ENCODE measurements at places on chromosomes 2 and 18. TPM values are rescaled to one million over a fixed set of nuclear protein-coding genes. Genes with fewer than 3 reads are reported as not detected.
A peak's percentile ranks its signal among the peaks of the same experiment; 100 is the strongest.

MAP4K4 gene
- total RNA-seq = 30.9 TPM

CYTIP gene
- total RNA-seq = 71.6 TPM

CCDC150 gene
- total RNA-seq = 8.6 TPM

RGPD4 gene
- 0.19 TPM for total RNA-seq

LAMA1 gene
- 0.71 TPM for total RNA-seq

VIL1 gene
- total RNA-seq = 0.14 TPM

MAPRE3 gene
- 0.99 TPM for total RNA-seq

EDAR gene
- 0.33 TPM for total RNA-seq

TCF7L1 gene
- 0.90 TPM for total RNA-seq

AFF3 gene
- 9.7 TPM for total RNA-seq

ANKRD30BL gene
- 0.19 TPM for total RNA-seq

RGPD8 gene
- 5.6 TPM for total RNA-seq

RESP18 gene
- total RNA-seq = not detected

ST6GAL2 gene
- 0.94 TPM for total RNA-seq

IL1RL2 gene
- total RNA-seq = 0.19 TPM

- no peak for DNase-seq
Observed at GRCh38 chr18:64991102-64991501, 759.7 kb upstream of the CDH7 start.

DNA sequence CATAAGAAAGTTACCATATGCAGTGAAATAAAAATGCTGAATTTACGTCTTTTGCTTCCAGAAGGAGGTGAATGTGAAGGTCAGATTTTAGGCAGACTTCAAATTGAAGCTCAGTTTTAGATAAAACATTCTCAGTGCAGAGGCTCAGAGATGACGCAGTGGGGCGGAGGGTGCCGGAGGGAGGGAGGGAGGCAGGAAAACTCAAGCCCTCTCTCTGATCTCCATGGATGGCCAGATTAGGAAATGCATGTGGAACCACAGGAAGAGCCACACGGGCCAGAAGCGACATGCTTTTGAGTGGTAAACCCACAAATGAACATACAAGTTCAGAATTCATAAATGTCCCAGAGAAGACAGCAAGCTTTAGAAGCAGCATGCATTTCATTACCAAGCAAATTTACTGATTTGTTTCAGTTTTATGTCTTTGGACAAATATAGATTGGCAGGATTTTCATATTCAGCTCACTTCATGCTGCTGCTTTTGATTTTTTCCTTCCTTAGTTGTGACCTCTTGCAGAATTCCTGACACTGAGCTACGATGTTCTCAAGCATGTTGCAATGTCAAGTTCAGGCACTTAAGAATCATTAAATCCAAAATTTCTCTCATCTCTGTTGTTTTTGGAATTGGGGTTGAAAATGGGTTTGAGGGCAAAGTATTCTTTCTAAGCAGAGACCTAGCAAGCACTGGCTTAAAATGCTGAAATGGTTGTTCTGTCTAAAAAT, 29.7 kb upstream of the APCDD1 start:
- DNase-seq = no peak

- DNase-seq = no peak
Observed at GRCh38 chr18:5464251-5464650, 79.5 kb downstream of the EPB41L3 start.

DNA sequence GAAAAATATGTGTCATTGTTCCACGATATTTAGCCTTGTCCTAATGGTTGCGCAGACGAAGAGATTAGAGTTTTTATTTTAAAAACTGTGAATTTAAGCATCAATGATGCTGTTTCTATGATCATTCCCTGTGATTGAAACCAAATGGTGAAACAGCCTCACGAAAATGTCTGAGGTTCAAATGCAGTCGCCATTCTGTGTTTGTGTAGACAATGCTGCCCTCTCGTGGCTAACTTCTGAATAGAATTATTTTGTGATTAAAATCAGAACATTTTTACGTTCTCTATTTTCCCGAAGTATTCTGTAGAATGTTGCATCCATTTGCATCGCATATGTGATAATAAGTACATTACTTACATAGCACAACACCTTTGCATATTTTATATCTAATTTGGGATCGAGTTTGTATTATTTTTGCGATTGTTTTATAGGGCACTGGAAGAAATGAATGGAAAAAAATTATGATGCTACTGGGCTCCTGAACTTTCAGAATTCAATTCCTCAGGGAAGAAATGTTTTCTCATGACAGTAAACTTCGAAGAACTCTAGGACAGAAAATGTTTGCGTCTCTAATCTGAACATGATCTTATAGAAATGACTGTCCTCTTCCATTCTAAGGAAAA, 54.8 kb upstream of the CREB1 start:
- peak; percentile 47 for DNase-seq

DNA sequence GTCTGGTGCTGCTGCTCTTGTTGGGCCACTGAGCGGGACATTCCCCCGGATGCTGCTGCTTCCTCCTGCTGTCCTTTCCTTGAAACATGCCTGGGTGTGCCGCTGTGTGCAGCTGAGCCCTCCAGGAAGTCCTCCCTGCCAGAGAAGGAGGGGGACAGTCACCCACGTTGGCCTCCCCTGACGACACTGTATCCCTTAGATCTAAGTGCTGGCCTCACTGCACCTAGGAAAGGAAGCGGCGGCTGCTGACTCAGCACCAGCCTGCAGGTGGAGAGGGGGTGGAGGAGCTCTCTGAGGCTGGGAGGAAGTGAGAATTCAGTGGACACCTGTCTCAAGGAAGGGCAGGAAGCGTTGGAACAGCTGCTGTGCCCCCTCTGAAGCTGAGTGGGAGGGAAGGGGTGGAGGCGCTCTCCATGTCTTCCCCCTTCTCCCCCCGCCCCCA, 239.8 kb downstream of the HAUS1 start:
- DNase-seq = peak; percentile 50

GRCh38 chr18:42126586-42126985, 171.6 kb downstream of the PIK3C3 start:
- no peak for DNase-seq

DNA sequence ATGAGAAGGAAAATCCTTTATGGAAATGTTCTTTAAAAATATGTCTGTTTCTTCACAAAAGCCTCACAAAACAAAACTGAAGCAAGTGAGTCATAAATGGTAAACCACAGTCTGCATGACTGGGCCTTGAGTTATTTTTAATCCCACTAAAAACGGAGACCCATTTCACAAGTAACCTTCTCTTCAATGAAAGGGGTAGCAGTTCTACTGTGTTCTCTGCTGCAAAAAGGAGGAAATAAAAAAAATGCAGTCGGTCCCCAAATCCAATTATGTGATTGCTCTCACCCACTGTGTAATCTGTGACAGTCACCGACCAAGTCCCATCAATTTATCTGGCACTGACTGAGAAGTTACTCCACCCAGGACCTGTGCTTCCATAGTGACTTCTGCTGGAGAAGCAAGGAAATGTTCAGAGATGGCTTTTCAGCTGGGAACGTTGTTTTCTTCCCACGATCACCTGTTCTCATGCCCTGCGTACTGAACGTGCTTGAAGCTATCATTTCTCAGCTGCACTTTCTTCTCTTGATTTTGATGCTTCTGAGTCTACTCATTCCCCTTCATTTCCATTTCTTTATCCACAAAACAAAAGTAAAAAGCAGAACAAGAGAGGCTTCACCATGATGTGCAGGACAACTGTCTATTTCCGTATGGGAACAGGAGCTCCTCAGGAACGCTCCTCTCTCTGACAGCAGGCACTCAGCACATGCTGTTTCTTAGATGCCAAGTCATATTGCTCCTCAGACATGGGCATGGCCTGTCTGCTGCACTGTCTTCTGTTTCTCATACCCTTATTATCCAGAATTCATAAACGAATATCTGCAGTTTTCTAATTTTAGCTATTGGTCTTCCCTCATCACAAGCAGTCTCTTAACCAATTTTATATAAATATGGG, 80.0 kb upstream of the TMEM200C start:
- no peak for DNase-seq

GRCh38 chr2:239765911-239766310, 259.2 kb downstream of the NDUFA10 start:
- DNase-seq = no peak

DNA sequence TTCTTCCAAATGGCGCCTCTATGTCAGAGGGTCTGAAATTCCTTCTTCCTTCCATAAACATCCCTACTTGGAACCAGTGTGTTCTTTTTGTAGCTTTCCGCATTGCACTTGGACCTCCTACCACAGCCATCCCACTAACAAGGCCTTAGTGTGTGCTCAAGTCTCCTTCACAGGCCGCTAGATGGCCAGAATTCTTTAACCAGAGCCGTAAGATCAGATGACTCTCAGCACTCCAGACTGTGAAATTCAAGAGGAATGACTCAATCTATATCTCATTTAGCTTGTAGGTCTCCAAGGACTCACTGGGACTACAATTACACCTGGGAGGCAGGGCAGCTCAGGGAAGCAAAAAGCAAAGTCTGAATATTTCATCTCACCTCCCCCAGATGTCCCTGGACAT, 298.9 kb downstream of the EIPR1 start:
- no peak for DNase-seq

- DNase-seq = no peak
Observed at GRCh38 chr2:45028276-45028675, 19.0 kb upstream of the SIX2 start.

DNA sequence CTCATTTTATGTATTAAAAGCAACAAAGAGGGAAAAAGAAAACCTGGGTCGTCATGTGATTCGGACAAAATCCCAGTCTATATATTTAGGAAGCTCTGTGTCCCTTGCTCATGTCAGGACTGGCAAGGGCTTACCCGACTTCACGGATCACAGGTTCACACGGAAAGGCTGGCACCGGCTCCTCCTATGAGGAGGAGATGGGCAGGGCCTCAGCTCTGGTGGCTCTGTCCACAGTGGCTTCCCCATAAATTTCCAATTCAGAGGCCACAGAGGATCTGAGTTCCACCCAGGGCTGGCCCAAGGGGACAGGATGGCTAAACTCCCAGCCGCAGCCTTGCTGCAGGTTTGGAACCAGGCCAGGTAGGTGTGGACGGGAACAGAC, 186.8 kb downstream of the BCL2 start:
- DNase-seq = no peak

DNA sequence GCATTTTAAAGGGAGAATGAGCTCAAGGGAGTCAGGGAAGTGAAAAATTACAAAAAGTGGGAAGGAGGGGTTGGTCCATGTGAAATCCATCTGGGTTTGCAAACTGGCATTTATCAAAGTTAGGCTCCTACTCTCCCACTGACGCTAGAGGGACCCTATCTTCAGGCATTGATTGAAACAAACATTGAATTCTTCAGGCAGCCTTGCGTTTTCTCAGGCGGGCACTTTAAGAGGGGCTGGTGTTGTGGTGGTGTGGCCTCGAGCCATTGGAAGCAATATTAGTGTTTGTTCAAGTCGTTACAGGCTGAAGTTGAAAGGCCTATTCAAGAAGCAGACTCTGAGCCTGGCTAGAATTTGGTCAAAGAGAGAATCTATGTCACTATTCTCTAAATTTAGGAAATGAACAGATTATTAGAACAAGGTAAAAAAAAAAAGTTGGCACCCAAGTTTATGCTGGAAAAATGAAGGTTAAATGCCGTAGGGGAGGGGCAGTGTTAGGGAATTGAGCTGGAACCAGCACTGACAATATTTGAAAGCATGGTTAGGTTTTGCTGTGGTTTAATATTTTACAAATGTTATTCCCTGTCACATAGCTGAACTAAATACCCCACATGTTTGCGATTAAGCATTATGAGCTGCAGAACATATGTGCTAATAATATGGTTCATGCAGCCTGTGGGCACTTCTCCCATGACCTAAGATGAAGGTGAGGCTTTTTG, 36.8 kb downstream of the STON1 start:
- DNase-seq = no peak

- no peak for DNase-seq
Observed at GRCh38 chr2:7961550-7961949, 720.3 kb upstream of the ID2 start.

DNA sequence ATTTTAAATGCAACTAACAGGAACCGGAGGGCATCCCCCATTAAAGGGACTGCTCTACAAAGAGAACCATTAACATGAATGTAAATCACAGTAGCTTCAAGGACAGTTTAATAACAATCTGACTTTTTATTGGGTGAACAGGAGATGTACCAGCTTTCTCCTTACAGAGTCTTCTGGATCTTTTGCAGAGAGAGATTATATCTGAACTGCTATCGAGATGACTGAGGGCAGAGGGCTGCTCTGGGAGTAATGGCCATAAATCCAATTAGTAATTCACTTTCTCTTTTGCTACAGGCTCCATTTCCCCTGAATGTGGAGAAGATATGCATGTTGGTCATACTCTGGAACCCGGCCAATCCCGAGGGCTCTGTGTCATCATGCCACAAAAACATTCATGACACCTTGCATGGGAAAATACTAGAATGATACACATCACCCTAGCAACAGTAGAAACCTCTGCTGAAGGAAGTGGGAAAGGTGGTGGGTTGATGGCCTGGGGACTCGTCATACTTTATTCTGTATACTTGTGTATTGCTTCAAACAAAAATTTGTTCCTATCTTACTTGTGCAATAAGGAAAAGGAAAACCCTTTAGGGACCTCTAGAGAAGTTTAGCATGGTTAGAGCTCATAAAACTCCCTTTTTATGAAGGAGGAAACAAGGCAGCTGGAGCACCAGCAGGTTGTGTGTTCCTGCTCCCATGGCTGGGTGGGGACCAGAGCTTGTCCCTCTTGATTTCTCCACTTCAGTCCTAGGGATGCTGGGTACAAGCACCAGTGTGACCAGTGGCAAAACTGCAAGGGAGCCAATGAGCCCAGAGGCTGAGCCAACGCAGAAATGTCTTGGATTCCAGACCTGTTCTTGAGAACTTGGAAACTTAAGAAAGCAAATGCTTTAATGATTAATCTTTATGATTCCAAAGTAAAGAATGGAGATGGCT, 26.0 kb downstream of the CTAGE1 start:
- no peak for DNase-seq

DNA sequence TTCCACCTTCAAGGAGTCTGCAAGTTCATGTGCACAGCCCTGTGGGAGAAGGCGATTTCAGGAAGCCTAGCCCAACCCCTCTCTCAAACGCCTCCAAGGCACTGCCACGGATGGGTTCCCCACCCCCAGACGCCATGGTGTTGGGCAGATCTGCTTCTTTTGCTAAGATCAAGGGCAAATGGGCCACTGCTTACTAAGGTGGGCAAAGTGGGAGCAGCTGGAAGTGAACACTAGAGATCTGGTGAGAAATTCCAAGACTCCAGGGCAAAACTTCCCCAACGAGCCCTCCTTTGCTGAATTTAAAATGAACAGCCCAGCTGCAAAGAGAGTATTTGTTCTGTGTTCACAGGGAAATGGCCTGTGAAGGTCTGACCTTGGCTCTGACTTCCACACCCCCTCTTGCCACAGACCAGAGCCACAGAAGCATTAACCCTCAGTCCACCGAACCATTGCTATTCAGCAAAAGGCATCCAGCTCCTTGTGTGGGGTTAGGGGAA, 45.1 kb upstream of the ZBTB7C start:
- DNase-seq = no peak

DNA sequence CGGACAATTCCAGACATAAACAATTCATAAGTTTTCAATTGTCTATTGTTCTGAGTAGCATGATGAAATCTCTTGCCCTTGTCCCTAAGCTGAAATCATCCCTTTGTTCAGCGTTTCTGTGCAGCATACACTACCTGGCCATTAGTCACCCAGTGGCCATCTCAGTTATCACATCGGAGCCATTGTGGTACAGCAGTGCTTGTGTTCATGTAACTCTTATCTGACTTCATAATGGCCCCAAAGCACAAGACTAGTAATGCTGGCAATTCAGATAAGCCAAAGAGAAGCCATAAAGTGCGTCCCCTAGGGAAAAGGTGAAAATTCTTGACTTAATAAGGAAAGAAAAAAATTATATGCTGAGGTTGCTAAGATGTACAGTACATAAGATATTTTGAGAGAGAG, 127.2 kb downstream of the FHOD3 start:
- no peak for DNase-seq

All from thymus (tissue), 14 donors.